ENCODE measurements at places on chromosomes 7 and 10.

GRCh38 chr10:59454171-59454919 is 92.0 kb upstream of the FAM13C start:
- no peak for DNase-seq

- no peak for DNase-seq
Observed at GRCh38 chr10:125118011-125118611, 42.3 kb downstream of the CTBP2 start.

DNA sequence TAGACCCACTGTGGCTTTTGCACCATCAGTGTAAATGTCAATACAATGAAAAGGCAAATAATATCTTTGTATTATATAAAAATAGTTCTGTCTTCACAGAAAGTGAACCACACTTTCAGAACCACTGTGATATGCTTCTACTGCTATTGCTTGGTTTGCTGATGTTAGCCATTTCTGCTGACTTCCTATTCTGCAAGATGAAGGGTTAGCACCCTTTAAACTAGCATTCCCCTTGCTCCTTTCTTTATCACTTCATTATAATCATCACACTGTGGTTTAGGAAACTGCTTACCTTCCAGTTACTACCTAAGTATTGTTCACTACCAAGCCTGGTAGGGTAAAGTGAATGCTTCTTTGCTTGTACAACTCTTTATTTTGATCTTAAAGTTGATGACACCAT is 29.2 kb downstream of the MYPN start:
- DNase-seq = no peak

DNA sequence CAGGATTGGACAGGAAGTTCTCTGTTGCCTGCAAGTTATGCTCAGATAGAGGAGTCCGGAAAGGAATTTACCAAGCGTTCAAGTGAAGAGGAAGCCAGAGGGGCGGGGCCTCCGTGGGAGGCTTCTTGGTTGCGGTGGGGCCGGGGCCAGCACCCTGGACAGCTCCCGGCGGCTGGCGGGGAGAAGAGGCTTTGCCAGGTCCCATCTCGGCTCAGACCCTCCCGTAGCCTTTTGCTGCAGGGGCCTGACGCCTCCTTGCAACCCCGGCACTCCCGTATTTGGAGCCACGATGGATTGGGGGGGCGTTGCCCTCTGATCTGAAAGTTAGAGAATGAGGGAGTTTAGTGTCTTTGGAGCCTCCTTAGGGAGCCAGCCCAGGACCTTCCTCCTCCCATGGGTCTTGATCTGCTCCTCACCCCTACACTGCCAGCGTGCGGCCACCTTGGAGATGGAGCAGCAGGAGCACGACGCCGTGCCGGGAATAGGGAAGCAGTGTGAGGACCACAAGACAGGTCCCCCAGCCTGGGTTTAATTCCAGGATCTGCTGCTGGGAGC is 3.1 kb upstream of the SLC18A3 start:
- DNase-seq = peak; percentile 37

DNA sequence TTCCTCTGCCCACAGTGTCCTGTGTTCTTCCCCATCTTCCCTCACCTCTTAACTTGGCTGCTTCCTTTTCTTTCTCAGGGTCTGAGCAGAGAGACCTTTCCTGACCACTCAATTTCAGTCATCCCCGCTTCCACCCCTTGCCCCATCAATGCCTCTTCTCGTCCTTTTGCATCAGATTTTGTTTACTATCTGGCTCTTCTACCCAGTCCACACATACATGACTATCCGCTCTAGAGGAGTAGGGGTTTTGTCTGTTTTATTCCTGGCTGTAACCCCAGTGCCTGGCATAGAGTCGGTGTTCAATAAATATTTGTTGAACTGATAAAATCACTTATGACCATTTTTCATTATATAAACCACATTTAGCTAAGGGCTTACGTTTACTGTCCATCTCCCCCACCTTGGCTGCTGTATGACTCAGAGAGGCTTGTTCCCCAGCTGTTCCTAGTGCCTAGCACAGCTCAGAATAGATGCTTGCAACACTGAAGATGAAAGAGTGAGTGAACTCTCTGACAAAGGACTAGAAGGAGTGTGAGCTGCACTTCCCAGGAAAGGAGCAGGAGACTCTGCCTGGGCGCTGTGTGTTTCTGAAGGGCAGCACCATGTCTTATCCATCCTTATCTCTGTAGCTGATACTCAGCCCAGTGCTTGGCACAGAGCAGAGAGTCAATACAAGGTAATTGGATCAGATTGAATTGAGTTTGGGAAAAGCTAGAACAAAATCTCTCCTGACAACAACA is 21.9 kb downstream of the ARID5B start:
- no peak for DNase-seq

- DNase-seq = no peak
Observed at GRCh38 chr7:29748286-29749099, 57.8 kb upstream of the WIPF3 start.

DNA sequence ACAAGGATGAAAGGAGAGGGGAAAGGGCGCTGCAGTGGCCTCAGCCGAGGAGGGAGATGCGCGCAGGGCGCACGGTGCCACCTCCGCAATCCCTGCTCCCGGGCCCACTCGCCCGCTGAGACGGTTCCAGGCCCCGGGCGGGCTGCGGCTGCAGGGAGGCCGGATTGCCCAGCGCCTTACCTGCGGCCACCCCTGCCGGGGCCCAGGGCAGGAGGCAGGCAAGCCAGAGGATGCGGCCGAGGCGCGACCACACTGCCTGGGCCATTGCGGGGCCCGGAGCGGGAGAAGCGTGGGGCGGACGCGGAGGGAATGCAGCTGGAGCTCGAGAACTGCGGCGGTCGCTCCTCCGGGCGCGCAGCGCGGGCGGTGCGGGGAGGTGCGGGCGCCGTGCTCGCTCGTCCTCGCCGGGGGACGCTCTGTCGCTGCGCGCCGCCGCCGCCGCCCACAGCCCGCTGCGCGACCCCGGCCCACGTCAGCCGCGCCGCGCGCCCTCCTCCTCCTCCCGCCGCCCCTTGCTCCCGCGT is at the start of gene TMEM130:
TMEM130 (minus strand) TSS at position 418 of the 524 bp plus-strand sequence; CDS start at position 265, 153 bp downstream.
- no peak for DNase-seq

DNA sequence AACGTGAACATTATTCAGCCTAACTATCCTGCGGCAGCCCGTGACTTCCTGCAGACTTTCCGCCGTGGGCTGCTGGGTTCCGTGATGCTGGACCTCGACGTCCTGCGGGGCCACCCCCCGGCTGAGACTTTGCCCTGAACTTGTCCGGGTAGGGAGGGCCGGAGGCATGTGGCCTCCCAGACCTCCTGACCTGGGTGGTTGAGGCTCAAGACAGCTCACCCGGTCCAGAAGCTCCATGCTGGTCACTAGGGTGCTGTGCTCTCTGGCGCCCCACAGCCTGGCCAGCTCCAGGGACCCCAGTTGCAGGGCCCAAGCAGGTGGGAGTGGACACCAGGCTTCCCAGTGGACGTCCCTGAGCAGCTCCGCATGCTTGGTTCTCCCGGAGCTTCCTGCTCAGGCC is 4.4 kb downstream of the SPRN start:
- DNase-seq = no peak

DNA sequence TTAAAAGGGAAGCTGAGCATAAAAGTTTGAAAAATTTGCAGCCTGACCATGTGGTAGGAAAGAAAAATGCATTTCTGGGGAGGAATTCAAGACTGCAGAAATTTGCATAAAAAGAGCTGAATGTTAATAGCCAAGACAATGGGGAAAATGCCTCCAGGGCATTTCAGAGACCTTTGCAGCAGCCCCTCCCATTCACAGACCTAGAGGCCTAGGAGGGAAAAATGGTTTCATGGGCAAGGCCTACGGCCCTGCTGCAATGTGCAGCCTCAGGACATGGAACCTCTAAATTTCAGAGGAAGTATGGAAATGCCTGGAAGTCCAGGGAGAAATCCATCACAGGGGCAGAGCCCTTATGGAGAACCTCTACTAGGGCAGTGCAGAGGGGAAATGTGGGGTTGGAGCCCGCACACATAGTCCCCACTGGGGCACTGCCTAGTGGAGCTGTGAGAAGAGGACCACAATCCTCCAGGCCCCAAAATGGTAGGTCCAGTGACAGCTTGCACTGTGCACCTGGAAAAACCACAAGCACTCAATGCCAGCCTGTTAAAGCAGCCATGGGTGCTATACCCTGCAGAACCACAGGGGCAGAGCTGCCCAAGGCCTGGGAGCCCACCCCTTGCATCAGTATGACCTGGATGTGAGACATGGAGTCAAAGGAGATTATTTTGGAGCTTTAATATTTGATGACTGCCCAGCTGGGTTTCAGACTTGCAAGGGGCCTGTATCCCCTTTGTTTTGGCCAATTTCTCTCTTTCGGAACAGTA is 243.8 kb downstream of the DNAJB9 start:
- no peak for DNase-seq

DNA sequence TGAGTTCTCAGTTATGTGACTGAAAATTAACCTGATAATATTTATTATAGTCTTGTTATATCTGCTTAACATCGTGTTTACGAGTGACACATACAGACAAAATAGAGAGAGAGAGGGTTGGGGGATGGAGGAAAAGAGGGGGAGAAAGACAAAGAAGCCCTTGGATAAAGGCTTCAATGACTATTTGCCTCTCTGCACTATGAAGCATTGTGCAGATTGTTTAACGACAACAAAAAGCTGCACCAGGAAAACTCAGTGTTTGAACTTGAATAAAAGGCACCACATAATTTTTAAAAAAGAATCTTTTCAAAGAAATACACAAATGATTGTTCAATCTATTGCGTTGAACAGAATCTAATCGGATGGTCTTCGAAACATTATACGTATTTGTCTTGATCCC is 27.8 kb downstream of the MAGI2 start:
- DNase-seq = no peak

DNA sequence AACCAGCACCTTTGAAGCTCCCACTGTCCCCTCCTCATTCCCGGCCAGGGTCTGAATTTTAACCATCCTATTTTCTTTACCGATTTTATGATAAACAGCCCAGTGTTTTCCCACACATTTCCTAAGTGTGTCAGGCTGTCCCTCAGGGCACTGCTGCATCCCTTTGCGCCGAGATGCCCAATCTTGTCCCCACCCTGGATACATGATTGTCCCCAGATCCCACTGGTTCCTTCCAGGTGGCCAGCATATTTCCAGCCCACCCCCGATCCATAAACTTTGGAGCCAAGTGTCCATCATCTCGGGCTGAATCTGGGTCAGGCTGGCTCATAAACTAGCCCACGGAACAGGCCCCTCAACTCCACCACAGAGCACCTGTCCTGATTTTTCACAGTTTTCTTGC is 137.2 kb downstream of the CDH23 start:
- no peak for DNase-seq

- no peak for DNase-seq
Observed at GRCh38 chr7:140342727-140343514, 55.4 kb downstream of the SLC37A3 start.

GRCh38 chr10:128877936-128878335 is 589.1 kb upstream of the MGMT start:
- DNase-seq = no peak

DNA sequence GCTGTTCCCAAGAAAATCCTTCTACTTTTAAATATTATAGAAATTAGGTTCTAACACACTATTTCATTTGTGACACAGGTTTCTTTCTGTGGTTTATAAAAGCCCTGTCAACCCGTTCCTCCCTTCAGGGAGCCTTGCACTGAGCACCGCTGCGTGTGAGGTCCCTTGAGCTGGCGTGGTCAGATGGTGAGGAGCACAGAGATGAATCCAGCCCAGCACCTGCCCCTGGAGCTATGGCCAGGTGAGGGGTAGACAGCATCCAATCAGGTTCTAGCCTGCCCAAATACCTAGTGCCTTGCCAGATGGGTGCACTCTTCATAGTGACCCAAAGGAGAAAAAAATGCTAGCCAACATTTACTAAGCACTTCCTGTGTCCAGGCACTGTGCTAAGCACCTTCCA is 15.7 kb downstream of the ZCCHC24 start:
- DNase-seq = no peak

- no peak for DNase-seq
Observed at GRCh38 chr10:98286419-98286818, 18.4 kb upstream of the LOXL4 start.

DNA sequence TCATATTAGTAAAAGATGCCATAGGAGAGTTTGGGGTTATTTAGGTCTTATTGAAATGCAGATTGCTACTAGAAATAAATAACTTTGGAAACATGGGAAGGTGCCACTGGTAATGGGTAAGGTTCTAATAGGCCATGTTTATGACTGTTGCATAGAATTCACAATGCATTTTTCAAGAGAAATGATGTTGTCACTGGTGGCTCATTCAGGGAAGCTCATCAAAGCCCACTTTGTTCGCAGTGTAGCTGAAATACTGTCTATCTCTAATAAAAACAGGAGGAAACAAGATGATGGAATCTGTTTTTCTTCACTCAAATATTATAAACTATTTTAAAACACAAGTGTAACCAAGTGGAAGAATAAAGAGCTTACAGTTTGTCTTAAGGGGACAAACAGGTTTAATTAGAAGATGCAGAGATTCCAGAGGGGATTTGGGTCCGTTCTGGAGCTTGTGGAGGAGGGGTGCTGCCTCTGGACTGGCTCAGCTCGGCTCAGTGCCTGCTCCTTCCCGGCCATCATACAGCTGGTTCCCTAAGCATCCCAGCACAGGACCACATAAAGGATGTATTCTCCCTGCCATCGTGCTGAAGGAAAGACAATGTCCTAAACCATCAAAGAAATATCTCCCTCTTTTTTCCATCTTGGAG is 20.4 kb downstream of the OPALIN start:
- DNase-seq = no peak

DNA sequence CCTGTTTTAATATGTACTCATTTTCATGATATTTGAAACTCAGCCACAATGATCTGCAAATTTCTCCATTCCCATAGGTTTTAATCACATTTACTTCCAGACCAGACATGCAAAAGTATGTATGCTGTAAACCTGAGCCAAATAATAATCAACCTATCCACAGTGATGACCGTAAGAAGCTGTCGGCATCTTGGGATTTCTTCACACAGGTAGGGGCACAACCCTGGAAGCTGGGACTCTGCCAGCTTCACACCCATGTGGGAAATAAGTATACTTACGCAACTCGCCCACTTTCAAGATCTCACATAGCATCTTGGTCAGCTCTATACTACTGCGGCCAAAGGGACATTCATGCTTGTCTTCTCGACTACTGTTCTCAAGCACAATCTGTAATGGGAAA is 352.3 kb downstream of the ELMO1 start:
- no peak for DNase-seq

GRCh38 chr7:93015779-93016481 is 101.8 kb downstream of the SAMD9 start:
- DNase-seq = no peak

DNA sequence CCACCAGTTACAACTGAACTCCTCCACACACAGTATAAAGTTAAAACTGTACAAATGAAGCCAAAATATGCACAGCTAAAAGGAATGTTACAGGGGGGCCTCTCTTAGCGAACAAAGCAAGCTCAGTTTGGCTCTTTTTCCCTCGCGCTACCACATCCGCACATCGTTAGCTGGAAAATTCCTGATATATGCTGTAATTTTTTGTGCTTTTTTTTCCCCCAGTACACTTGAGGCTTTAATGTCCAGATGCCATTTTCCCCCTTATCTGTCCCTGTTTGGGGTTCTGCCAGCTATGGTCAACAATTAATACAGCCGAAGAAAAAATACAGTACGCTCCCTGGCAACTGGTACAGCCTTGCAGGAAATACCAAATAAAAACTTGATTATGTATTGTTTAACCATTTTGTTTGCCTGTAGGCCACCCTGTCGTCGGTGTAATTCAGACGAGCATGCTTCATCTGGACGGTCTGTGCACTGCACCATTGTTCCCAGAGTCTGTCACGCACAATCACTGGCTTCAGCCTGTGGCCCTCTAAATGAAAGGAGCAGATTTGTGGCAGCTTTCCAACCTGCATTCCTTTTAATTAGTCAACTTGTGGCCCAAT is 108.1 kb upstream of the FAM133B start:
- DNase-seq = no peak
